ENCODE measurements at places on chromosomes 7 and 10. TPM values are rescaled to one million over a fixed set of nuclear protein-coding genes. Genes with fewer than 3 reads are reported as not detected.
A peak's percentile ranks its signal among the peaks of the same experiment; 100 is the strongest.

GRCh38 chr10:70903262-70903921 lies 15.0 kb upstream of the PCBD1 start:
- no peak overlapping the region for H3K4me3 ChIP-seq
- H3K27me3 ChIP-seq = no peaks in the 10 kb centered on the region
- no peaks in the 10 kb centered on the region for H3K4me1 ChIP-seq
- no peaks in the 10 kb centered on the region for H3K36me3 ChIP-seq
- DNase-seq = peak; percentile 67

DNA sequence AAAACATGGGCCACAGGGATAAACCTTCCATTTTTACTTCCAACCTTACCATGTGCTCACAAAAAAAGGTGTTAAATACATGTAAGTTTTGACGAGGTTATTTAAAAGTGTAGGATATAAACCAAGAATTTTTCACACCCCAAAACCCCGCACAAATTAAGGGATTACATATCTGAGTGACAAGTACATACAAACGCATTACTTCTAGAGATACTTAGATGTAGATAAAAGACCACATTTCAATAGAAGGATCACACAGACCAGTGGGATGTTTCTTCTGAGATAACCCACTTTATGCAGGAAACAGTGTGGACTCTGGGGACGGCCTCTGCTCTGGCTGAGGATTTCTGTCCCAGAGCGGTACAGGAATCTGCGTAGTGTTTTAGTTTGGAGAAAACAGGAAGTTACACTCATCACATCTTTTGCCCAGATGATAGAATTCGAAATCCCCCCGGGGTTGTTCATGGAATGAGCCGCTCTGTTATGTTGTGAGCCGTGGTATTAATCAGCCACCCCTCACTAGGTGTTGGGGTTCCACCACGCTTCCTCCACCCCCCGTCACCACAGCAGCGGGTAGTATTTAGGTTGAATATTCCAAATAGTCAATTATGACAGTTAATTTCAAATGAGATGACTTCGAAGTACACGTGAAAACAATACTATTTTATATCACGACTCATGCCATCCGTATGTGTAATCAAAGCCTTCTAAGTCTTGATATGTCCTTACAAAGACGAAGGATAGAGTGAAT lies 1.3 kb upstream of the CUL1 start:
- DNase-seq = no peak
- no peaks in the 10 kb centered on the region for H3K27me3 ChIP-seq
- H3K4me3 ChIP-seq = peak overlapping the region; percentile 84
- no peaks in the 10 kb centered on the region for H3K36me3 ChIP-seq
- H3K4me1 ChIP-seq = peaks cover 38% of the 10 kb centered on the region

- no peaks in the 10 kb centered on the region for H3K36me3 ChIP-seq
- H3K4me1 ChIP-seq = no peaks in the 10 kb centered on the region
- H3K27me3 ChIP-seq = no peaks in the 10 kb centered on the region
- no peak overlapping the region for H3K27ac ChIP-seq
These were observed 152.3 kb downstream of the IPMK start for GRCh38 chr10:58115218-58116050.

CHAT gene
- total RNA-seq = not detected

ZNF727 gene
- not detected for total RNA-seq

RBM20 gene
- not detected for total RNA-seq

PRSS58 gene
- total RNA-seq = not detected

DNA sequence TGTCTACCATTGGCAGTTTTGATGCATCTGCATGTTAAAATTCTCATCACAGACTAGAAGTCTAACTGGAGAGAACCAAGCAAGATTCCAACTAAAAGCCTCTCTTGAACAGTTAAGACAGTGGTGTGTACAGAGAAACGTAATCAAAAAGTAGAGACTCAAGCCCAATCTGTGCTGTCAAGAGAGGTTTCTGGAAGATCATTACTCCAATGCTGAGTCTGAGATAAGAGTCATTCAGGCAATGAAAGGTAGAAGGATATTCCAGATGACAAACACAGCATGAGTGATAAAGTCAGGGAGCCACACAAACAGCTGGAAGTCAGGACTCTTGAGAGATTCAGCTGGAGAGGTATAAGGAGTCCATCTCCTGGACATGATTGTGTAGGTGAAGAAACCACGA lies 48.7 kb downstream of the IQUB start:
- no peak for DNase-seq
- H3K27me3 ChIP-seq = no peaks in the 10 kb centered on the region
- no peaks in the 10 kb centered on the region for H3K36me3 ChIP-seq
- H3K27ac ChIP-seq = no peak overlapping the region
- no peak overlapping the region for H3K4me3 ChIP-seq
- H3K4me1 ChIP-seq = no peaks in the 10 kb centered on the region

MEOX2 gene
- total RNA-seq = not detected

GRCh38 chr7:127396184-127396583 lies 3.7 kb upstream of the ZNF800 start:
- H3K4me1 ChIP-seq = peaks cover 18% of the 10 kb centered on the region
- no peaks in the 10 kb centered on the region for H3K36me3 ChIP-seq
- no peaks in the 10 kb centered on the region for H3K27me3 ChIP-seq

ANAPC16 gene
- 90.4 TPM for total RNA-seq

GRCh38 chr10:28833313-28833712 lies 156.0 kb downstream of the BAMBI start:
- no peaks in the 10 kb centered on the region for H3K36me3 ChIP-seq
- no peaks in the 10 kb centered on the region for H3K4me1 ChIP-seq
- DNase-seq = no peak
- no peaks in the 10 kb centered on the region for H3K27me3 ChIP-seq

DNA sequence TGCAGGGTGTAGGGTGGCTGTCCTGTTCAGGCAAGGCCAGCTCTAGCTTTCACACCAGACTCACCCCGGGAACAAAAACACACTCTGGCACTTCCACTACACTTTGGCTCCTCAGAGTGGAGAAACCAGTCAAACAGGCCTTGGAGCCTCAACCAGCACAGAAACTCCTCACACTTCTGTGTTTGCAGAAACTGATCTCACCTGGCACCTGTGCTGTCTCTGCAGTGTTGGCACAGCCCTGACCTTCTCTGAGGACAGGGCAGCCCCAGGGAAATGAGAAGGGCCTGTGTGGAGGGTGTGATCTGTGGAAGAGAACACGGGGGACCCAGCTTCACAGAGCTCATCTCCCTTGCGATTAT lies 4.1 kb upstream of the CALML5 start:
- no peak for DNase-seq
- H3K27me3 ChIP-seq = no peaks in the 10 kb centered on the region
- H3K4me3 ChIP-seq = no peak overlapping the region
- no peak overlapping the region for H3K27ac ChIP-seq
- H3K4me1 ChIP-seq = no peaks in the 10 kb centered on the region
- no peaks in the 10 kb centered on the region for H3K36me3 ChIP-seq

SAMD9L gene
- 14.8 TPM for total RNA-seq

GRCh38 chr7:155287284-155287935 lies 10.3 kb upstream of the INSIG1 start:
- no peak for DNase-seq
- H3K27me3 ChIP-seq = no peaks in the 10 kb centered on the region
- no peak overlapping the region for H3K27ac ChIP-seq
- no peak overlapping the region for H3K4me3 ChIP-seq

- H3K4me3 ChIP-seq = no peak overlapping the region
- no peaks in the 10 kb centered on the region for H3K27me3 ChIP-seq
- no peak for DNase-seq
- H3K36me3 ChIP-seq = no peaks in the 10 kb centered on the region
- H3K4me1 ChIP-seq = no peaks in the 10 kb centered on the region
These were observed 103.3 kb upstream of the PFKP start for GRCh38 chr10:2963889-2964631.

GFRA1 gene
- total RNA-seq = not detected

IFIT3 gene
- total RNA-seq = 1.0 TPM

DNA sequence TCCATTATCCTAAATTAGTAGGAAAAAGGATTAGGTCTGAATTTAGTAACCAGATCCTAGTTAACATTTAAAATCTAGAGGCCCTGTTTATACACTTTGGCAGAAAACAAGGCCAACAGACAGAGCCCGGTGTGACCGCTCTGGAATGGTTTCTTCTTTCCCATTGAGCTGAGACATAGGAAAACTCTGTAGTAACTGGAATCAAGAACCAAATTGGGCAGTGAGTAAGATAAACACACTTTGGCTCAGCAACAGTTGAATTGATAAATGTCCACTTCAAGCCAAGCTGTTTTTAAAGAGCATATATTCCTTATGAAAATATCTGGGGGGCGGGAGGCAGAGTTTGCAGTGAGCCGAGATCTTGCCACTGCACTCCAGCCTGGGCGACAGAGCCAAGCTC lies 343.7 kb upstream of the SEMA3A start:
- no peak overlapping the region for H3K4me3 ChIP-seq
- H3K36me3 ChIP-seq = no peaks in the 10 kb centered on the region
- H3K4me1 ChIP-seq = no peaks in the 10 kb centered on the region
- H3K27me3 ChIP-seq = no peaks in the 10 kb centered on the region

DNA sequence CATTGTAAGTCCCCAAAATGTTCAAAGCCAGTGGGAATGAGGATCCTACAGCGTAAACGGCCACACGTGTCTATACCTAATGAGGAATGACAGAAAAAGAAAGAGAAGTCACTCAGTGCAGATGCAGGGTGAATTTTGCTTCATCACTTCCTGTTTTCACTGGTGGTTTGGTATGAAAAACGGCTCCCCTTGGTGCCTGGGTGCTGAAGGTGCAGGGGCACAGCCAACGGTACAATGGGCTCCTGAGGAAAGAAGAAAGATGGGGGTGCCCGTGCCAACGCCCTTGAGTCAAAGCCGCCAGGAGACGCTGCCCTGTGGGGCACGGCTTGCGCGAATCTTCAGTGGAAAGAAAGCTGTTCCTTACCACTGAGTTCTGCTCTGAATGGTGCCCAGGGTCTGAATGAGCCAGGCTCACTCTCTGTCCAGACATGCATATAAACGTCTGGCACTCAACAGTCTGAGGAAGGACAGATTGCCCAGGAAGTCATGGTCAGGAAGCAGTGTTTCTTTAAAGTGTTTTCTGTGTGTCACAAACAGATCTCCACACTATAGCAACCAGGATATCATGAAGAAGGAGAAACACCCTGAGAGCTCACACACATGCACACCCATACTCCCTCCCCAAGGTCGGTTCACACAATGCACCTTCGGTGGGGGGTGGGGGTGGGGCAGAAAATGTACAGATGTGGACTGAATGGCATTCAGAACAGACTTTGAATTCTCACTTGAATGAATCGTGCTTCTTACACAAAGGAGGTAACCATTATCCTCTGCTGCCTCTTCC lies 105.8 kb downstream of the ELMO1 start:
- peaks cover 8% of the 10 kb centered on the region for H3K36me3 ChIP-seq
- H3K4me3 ChIP-seq = peak overlapping the region; percentile 75
- H3K27me3 ChIP-seq = no peaks in the 10 kb centered on the region
- peaks cover 55% of the 10 kb centered on the region for H3K4me1 ChIP-seq

DNA sequence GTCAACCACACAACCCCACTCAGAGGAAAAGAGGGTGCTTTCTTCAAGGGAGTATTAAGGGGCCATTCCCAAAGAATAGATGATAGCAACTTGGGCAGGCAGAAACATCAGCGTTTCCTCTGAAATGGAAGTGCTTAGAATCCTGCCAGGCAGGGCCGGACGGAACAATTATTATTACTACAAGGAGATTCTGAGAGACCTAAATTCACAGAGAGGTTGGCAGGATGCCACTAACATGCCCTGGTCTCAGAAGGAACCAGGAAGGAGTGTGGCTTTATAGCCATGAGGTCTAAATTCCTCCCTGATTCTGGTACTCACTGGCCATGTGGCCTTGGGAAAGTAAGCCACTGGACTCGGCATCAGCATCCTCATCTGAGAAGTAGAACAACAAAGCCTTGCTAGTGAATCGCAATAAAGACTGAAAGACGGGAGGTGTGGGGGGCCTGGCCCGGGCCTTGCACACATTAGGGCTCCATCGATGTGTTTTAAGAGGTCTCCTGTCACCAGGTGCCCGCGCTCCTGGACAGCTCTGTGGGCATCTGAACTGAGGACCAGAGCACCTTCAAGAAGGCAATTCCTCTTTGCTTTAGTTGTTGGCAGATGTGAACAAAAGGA lies 131.5 kb downstream of the OAT start:
- H3K27me3 ChIP-seq = no peaks in the 10 kb centered on the region
- H3K27ac ChIP-seq = no peak overlapping the region
- peaks cover 8% of the 10 kb centered on the region for H3K4me1 ChIP-seq
- no peak overlapping the region for H3K4me3 ChIP-seq
- no peaks in the 10 kb centered on the region for H3K36me3 ChIP-seq

SLC39A12 gene
- total RNA-seq = not detected

DNA sequence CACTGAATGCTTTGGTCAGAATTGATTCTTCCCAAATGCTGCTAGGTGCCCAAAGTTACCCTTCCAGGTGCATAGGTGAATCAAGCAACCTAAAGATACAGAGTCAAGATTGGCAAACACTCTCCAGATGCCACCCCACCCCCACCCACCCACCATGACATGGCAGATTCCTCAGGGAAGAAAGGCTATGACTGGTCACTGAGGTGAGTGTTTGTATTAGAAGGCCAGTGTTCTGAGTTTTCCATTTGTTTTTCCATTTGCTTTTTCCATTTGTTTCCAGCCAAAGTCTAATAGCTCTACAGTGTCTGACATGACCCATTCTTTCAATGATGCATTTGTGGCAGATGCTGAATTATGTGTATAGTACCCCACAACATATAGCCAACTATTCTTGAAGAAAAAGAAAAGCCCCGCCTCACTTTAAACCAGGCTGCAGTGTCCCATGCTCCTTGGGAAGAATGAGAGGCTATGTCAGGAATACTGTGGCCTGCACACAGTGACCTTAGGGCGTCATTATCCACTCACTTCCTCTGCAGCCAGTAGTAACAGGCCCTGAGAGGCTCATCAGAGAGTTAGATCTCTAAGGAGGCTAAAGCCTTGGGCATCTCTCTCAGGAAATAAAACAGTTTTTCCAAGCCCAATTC lies 16.1 kb upstream of the HIBADH start:
- H3K4me1 ChIP-seq = peaks cover 16% of the 10 kb centered on the region
- H3K36me3 ChIP-seq = no peaks in the 10 kb centered on the region
- no peak overlapping the region for H3K4me3 ChIP-seq
- DNase-seq = no peak
- no peak overlapping the region for H3K27ac ChIP-seq

GRCh38 chr10:77333610-77334340 lies 303.8 kb downstream of the KCNMA1 start:
- no peak for DNase-seq
- H3K4me1 ChIP-seq = peaks cover 3% of the 10 kb centered on the region
- H3K4me3 ChIP-seq = no peak overlapping the region
- H3K27me3 ChIP-seq = no peaks in the 10 kb centered on the region
- no peaks in the 10 kb centered on the region for H3K36me3 ChIP-seq

GRCh38 chr7:143492043-143492471 lies 14.4 kb downstream of the TAS2R41 start:
- no peak overlapping the region for H3K27ac ChIP-seq
- peaks cover 9% of the 10 kb centered on the region for H3K4me1 ChIP-seq
- no peak overlapping the region for H3K4me3 ChIP-seq
- H3K36me3 ChIP-seq = no peaks in the 10 kb centered on the region

- no peaks in the 10 kb centered on the region for H3K36me3 ChIP-seq
- DNase-seq = no peak
- H3K27me3 ChIP-seq = 0 out of 2 replicates have a peak, but pooled peaks cover 4% of the 10 kb centered on the region
- no peaks in the 10 kb centered on the region for H3K4me1 ChIP-seq
- no peak overlapping the region for H3K4me3 ChIP-seq
- H3K27ac ChIP-seq = no peak overlapping the region
These were observed 109.2 kb downstream of the ZNF467 start for GRCh38 chr7:149664176-149664575.

ADRA2A gene
- total RNA-seq = 0.04 TPM

All from Karpas-422 (cell line).